ENCODE measurements at places on chromosomes 4 and X.

DNA sequence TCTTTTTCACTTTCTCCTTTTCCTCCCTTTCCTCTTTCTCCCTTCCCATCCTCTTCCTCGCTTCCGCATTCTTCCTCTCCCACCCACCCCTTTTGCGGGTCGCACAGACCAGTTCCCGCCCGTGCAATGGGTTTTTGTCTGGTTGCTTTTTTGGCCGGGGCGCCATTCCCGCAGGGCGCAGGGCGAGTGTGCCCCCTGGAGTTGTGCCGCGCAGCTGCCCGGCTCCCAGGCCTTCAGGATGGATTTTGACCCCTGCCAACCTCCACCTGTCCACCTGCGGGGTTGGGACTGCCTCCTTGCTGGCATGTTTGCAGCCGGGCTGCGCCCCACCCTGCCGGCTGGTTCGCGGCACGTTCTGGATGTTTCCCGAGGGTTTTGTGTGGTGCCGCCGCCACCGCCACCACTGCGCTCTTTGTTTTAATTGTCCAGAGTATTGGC lies 578 bp upstream of the SEL1L3 start:
- no peak for DNase-seq

DNA sequence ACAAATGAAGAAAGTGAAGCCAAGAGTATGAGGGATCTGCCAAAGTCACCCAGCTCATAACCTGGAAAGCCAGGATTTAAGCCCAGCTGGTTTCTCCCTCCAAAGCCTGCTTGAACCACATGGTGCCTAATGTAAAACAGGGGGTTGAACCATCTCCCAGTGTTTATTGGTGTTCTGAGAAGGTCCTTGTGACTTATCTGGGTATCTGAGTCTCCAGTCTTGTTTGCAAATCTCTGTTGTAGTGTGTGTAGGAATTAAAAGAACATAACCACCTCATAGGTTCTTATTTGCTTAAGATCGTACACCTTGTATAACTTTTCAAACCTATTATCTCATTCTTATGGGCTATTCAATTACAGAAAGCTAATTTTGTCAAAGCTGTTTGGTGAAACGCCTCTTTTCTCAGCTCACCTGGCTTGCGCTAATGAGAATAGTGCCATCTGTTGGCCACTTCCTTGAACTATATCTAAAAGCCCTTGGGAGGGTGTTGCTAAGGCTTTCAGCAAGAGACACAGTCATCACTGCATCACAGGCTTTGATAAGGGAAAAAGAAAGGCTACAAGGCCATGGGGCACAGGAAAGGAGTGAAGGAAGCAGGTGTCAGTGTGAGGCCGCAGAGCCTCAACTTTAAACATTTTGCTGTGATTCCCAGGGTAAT lies 34.0 kb downstream of the ETDB start:
- DNase-seq = no peak

DNA sequence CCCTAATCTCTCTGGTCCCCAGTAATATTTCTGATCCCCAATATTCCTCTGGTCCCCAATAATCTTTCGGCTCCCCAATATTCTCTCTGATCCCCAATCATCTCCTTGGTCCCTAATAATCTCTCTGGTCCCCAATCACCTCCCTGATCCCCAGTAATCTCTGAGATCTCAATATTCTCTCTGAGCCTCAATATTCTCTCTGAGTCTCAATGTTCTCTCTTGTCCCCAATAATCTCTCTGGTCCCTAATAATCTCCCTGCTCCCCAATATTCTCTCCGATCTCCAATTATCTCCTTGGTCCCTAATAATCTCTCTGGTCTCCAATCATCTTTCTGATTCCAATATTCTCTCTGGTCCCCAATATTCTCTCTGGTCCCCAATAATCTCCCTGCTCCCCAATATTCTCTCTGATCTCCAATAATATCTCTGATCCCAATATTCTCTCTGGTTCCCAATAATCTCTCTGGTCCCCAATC lies 17.9 kb downstream of the P2RY8 start:
- DNase-seq = no peak

DNA sequence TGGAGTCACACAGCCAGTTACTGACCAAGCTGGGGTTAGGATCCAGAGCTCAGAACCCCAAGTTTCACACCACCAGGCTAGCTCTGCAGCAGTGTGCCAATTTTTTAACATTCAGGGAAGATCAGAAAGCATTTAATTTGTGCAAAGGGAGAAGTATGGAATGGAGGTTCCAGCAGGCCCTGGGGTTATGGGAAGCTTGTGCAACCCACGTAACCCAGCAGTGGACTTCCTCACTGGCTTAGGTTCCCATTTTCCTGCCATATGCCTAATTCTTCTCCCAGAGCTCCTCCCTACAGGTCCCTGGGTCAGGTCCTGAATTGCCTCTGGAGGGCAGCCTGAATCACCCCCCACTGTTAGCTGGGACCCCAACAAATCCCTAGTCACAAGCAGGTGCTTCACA lies 14.0 kb downstream of the APLN start:
- no peak for DNase-seq

- DNase-seq = no peak
Observed at GRCh38 chr4:137707102-137707620, 174.9 kb upstream of the PCDH18 start.
